Bone marrow (tissue), 2 donors: ENCODE measurements at places on chromosomes 4 and X.

DNA sequence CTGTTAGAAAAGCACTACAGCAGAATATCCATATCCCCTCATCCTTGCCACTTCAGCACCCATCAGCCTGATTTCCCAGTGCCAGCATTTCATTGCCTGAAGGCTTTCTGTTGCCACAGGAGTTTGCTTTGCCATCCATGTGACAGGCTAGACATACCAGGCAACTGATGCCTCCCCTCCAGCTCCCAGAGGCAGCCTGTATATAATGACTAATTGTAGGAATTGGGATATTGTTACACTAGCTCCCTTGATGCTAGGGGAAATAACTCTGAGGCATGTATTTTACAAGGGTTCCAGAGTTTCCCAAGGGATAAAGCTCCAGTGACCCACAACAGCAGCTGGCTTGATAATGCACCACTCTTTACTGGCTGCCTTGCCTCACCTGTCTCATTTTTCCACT is 608.0 kb upstream of the FTHL17 start:
- no peak for DNase-seq

GRCh38 chrX:40688929-40689328 is 41.6 kb upstream of the CXorf38 start:
- DNase-seq, result no peak

DNA sequence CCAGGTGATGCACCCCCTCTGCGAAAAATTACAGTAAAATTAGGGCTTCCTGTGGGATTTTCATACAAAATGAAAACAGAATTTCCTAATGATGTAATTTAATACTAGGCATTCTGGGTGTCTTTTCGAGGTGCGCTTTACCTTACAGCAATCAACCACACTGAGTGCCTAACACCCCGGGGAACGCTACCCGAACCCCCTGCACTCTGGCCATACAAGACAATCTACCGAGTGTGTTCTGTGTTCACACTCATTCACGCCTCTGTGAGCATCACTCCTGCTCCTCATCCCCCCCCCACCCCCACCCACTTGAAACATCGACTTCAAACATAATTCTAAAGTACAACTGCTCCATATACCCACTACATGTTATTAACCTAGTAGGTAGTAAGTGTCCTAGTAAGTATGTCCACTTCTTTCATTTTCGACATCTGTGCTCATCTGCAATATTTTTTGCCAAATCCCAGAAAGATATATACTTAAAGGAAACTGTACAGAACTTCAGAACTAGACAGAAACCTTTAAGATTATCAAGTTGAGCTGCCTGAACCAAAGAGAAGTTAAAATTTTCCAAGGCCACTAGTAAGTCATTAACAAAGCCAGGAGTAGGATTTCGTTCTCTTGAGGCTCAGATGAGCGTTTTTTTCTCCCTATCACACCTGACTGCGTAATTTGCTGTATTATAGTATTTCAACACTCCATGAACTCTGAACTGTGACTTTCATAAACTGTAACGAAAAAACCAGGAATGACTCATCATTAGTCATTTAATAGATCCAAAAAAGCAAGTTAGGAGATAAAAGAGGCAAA is 80.0 kb downstream of the FAT1 start:
- DNase-seq, result no peak

DNA sequence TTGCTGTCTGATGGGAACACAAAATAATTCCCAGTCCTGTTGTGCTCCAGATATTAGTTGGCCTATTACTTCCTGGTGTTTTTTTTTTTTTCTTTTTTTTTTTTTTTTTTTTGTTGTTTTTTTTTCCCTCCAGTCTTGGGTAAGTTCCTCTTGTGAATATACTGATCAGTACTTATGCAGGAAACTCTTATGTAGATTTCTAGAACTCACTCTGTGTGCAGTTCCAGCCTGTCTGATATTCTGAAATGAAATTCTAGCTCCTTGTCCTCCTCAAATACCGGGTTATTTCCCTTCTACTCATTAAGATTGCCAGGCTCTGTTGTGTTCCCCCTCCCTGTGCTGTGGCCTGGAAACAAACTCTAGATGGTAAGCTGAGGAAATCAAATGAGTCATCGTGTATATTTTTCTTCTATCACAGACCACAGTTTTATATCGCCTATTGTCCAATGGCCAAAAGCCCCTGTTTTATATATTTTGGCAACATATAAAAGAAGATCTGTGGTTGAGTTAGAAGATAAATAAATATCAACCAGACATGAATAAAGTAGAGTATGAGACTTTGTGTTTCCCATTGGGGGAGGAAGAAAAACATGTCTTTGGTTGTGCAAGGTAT is 124.3 kb upstream of the UGT8 start:
- DNase-seq, result no peak

DNA sequence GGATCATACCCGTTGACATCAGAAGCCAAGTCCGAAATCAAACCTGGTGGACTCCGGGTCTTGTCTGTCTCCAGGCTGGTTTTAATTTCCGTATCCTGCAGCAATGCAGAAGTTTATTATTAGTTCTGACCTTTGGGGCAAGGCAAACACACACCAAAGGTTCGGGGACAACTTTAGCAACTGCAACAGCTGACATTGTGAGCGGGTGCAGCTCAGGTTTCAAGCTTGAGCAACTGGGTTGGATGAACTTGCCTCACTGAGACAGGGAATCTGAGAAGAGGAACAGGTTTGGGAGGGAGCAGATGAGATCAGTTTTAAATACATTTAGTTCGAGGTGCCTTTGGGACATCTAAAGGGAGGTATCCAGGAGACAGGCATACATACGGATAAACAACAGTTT is 110.7 kb downstream of the GNL3L start:
- DNase-seq, result no peak

- no peak for DNase-seq
Observed at GRCh38 chr4:142413485-142413884, 432.6 kb downstream of the INPP4B start.

GRCh38 chr4:126081336-126081735 is 766.6 kb downstream of the FAT4 start:
- no peak for DNase-seq

DNA sequence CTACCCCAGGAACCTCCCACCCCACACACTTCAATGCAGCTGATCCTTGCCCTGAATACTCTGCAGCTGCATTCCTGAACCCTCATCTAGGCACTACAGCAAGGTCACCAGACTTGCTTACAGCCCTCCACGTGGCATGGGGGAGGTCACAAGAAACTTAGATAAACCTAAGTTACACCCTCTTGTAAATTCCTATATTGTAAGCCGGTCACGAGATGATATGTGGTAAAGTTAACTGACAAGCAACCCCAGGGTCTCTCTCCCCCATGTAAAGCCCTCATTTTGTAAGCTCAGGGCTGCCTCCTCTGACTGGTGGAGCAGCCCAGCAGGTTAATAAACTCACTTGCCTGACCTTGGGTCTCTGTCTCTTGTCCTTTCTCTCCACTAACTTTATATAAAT is 570.7 kb downstream of the PCDH7 start:
- no peak for DNase-seq

GRCh38 chr4:84412062-84412461 is 87.0 kb downstream of the NKX6-1 start:
- no peak for DNase-seq

DNA sequence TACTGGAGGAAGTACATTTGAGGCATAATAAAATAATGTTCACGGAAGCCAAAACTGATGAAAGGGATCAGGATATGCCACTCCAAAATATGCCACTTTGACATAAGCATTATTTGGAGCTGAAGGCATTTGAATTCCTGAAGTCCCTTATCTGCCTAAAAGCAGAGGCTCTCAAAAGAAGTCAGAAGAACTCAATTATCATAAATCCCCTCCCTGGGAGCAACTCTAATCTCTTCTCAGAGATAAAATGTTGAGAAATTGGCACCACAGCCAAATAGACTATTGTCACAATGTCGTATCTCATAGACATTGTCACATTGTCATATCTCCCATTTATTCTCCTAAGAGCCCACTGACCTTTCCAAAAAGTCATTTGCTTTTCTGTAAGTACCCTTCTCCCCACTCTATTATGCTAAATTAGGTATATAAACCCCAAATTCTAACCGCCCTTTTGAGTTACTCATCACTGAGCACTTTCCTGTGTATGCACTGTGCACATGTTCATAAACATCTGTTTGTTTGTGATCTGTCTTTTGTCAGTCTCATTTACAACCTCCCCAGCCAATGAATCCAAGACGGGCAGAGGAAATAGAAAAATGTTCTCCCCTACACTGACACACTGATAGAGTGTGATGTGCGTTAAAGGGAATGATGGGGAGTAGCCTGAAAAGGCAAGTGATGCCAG is 78.5 kb upstream of the NAF1 start:
- no peak for DNase-seq

- no peak for DNase-seq
Observed at GRCh38 chrX:39857780-39858179, 240.0 kb downstream of the BCOR start.

DNA sequence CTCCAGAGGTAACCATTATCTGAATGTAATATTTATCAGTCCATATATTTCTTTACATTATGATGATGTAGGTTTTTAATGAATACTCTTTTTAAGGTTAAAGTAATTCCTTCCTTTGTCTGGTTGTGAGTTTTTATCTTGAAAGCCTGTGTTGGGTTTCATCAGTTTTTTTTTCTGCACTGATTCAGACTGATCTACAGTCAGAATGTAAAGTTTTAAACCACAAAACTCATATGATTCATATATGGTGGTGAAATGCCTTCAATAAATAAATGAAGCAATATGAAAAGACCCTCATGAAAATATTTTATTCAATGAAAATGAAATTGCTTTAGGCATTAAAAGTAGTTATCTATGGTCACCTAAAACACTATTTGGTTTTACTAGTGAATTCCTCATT is 47.1 kb downstream of the SORBS2 start:
- no peak for DNase-seq

DNA sequence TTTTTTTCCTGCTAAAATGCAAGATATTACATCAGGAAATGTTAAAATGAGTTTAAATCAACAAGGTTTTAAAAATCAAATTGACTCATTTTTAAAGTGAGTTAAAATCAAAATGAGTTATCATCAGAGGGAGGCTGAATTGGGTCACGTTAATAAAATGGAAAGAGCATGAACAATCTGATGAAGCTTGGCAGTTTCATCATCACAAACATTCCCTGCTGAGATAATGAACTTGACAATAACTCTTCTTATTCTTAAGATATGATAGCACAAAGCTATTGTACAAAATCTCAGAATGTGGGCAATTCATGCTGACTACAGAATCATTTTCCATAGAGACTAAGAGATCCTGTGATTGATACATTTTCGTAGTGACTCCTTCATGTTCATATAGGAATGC is 1086.7 kb downstream of the STIM2 start:
- DNase-seq, result no peak

- DNase-seq, result no peak
Observed at GRCh38 chrX:16654093-16654492, 4.1 kb downstream of the S100G start.

GRCh38 chr4:114420069-114420468 is 178.5 kb upstream of the UGT8 start:
- no peak for DNase-seq

GRCh38 chr4:153529646-153530045 is 63.5 kb downstream of the TMEM131L start:
- DNase-seq, result no peak

DNA sequence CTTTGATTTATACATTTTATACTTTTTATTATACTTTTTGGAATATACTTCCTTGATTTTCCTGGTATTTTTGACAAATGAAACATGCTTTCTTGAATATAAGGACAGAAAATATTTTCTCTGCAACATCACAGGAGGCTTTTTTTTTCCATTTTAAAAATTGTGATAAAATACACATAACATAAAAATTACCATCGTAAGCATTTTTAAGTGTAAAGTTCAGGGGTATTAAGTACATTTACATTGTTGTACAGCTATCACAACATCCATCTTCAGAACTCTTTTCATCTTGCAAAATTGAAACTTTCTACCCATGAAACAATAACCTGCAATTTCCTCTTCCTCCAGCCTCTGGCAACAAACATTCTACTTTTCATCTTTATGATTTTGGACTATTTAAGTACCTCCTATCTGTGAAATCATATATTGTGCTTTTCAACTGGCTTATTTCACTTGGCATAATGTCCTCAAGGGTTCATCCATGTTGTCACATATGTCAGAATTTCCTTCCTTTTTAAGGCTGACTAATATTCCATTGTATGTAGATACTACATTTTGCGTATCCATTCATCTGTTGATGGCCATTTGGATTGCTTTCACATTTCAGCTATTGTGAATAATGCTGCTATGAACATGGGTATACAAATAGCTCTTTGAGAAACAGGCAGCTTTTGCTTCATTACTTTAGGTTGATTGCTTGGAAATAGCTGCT is 412.6 kb downstream of the RAPGEF2 start:
- DNase-seq, result no peak

DNA sequence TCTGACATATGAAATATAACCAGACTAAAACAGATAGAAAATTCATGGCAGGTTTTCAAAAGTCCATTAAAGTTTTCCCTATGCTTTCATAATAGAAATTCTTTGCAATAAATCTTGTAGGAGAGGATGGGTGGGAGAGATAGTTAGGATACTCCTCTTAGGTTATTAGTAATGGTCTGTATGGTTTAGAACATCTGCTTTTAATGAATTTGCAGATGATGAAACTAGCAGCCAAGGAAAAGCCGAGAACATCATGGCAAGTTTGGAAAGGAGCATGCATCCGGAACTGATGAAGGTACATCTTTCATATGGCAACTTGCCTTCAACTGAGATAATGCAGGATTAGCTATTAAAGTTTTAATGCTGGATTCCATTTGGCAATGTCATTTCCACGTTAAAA is 70.7 kb downstream of the DOCK11 start:
- no peak for DNase-seq

- no peak for DNase-seq
Observed at GRCh38 chr4:182089326-182089725, 153.9 kb upstream of the TENM3 start.

DNA sequence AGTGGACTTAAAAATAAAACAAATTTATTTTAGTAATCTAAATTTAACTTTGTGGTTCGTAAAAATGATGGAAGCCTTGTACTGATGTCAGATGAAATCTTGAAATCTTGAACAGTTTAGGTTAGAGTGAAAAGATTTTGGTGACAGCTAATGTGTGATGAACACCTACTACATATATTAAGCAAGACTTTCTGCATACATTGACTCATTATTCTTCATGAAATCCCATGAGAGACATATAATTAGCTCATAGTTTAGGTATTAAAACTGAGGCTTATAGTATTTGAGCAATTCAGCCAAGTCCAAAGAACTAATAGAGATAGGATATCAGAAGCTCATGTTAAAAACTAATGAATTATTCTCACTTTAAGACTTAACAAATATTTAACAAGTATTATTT is 66.9 kb upstream of the PCDH7 start:
- no peak for DNase-seq

DNA sequence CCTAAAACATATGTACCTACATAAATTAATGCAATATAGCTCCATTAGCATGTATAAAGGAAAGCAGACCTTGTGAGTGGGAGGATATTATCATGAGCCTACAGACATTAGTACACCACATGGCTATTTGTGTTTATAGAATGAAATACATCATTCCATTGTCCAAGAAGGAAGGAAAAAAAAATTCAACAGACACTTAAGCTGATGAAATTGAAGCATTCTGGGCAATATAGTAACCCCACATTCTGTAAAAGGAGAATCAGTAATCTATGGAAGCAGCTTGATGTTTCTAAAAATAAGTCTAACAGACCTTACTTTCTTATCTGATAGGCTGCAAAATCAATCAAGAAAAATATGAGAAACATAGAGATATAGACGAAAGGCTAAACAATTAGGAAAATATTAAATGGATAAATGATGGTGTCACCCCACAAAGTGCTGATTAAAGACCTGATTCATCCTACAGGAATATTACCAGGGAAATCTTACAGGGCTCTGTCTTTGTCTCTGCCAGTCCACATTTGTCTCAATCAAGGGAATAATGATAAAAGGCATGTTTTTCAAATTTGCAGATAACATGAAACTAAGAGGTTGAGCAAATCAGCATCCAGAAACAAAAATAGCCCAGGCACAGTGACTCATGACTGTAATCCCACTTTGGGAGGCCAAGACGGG is 76.8 kb downstream of the COMMD8 start:
- DNase-seq, result no peak
